Cardiac septum (tissue), 1 donor: ENCODE measurements at places on chromosomes 5 and 9.

DNA sequence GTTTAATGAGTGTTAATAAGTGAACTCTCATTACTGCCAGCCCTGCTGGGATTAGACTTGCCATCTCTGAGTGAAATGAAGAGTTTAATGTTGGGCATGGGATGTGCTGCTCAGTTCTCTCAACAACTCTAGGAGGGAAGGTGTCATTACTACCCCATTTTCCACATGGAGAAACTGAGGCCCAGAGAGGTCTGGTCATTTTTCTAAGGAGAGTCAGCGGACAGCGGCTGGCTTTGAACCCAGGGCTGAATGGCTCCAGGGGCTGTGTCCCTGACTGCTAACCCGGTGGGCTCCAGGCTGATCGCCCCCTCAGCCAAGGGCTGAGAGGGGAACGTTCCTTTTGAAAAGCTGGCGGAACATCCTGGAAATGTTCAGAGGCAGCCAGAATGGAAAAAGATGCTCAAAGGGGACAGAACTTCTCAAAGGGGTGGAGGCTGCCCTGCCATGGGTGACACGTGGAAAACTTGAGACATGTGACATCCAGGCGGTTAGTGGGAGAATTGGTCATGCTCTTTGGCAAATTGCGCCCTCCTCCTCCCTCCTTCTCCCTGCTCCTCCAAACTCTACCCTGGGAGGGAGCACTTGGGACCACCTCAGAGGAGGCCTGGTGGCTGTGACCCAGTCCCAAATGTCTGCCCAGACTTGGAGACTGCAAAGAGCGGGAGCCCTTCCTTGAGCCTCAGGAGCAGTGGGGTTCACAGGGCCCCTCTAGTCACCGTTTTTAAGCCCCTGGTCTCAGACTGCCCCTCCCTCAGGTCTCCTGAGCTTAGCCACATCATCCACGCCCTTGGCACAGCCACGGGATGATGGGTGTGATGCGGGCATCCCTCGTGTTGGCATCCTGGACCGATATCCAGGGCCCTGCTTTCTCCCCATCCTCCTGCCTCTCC, 28.7 kb downstream of the DNM1 start:
- DNase-seq, result no peak

GRCh38 chr5:2920312-2920711, 168.8 kb upstream of the IRX2 start:
- DNase-seq, result no peak

GRCh38 chr5:95760273-95761191, 29.4 kb downstream of the RHOBTB3 start:
- no peak for DNase-seq

- DNase-seq, result peak; percentile 79
Observed at GRCh38 chr9:4850603-4851310, 58.0 kb downstream of the RCL1 start.

- no peak for DNase-seq
Observed at GRCh38 chr9:129037767-129038098, 1.3 kb downstream of the MIGA2 start.

DNA sequence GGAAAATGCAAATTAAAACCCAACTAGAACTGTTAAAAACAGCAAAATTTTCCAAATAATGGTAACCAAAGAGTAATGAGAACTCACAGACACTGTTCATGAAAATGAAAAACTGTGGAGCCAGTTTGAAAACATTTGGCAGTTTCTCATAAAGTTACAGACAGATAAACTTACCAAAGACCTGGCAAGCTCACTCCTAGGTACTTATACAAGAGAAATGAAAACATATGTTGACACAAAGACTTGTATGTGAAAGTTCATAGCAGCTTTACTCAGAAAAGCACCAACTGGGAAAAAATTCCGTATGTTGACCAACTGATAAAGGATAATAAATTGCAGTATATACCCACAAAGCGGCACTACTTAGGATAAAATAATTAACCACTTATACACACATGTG, 10.3 kb downstream of the ZNF782 start:
- DNase-seq, result no peak

GRCh38 chr9:129126749-129127618, 15.8 kb downstream of the PTPA start:
- DNase-seq, result no peak
